Activated CD4-positive, alpha-beta T cell treated with anti-CD3 and anti-CD28 coated beads, Interleukin-2, amount 10 ng/mL, durations not matched to agents 24 days and 14 days (primary cell): ENCODE measurements at places on chromosomes 4 and X.

GRCh38 chr4:109278594-109279031 is 23.8 kb downstream of the COL25A1 start:
- no peak for DNase-seq

DNA sequence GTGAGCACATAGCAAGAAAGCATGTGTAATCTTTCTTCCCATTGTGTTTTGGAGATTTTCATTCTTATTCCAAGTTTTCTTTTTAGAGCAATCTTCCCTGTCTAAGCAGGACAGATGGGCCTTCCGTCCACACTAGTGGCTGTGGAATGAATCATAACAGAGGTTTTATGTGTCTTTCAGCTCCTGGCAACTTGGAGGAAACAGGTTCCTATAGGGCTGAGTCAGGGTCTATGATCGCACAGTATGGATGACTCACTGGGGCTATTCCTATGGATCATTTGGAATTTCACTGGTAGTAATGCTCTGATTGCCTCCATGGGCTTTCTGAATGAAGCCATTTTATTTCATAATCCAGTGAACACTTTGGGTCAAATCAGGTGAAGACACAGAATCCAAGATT is 51.8 kb upstream of the CBLL2 start:
- no peak for DNase-seq

DNA sequence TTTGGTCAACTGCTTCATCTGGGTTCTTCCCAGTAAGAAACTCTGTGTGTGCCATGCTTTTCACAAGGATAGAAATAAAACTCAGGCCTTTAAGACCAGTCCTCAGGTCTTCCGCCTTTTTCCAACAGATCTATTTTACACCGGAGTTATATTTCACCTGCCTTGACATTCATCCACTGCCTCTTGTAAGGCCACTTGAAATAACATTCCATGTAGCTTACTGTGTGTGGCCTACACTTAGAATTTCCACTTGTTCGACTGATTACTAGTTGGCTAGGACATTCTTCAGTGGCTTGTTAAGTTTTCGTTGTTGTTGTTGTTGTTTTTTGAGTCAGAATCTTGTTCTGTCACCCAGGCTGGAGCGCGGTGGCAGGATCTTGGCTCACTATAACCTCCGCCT is 92.8 kb upstream of the UNC5C start:
- DNase-seq = no peak

- no peak for DNase-seq
These were observed 28.6 kb upstream of the DIAPH2 start for GRCh38 chrX:96655947-96656623.

- no peak for DNase-seq
These were observed 5.0 kb downstream of the GTPBP6 start for GRCh38 chrX:313546-313945.

DNA sequence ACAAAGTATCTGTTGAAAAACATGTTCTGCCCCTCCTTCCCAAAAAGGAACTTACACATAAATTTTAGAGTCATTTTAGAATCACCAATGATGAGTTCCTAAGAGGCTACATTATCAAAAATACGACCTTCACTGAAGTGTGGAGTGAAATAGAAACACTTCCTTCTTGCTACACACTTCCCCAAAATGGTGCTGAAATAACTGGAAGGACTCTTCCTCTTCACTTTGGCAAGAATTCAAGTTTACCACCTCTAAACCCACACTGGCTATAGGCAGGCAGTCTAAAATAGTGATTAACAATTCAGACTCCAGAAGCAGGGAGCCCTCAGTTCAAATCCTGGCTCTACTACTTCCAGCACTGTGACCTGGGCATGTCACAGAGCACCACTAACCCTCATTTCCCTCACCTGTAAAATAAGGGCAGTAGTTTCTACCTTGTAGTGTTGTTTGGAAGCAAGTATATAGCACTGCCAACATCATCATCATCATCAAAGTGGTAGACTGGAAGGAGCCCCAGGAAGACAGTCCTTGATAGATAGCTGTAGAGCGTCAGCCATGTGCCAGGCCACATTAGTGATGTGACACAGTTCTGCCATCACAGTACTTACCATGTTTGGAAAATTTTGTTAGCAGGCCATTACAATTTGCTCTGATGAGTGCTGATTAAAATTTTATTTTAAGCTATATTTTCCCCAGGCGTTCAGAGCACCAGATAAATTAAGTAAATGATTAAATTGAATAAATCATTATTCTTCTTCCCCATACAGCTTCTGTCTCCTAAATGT is 103.3 kb downstream of the PARM1 start:
- DNase-seq = no peak

GRCh38 chr4:15738877-15739276 is 36.0 kb downstream of the BST1 start:
- DNase-seq = no peak
